Activated T-cell treated with anti-CD3 and anti-CD28 coated beads, Interleukin-2, amount 50 U/mL, for 1 hour (primary cell): ENCODE measurements at places on chromosomes 2 and 18.

DNA sequence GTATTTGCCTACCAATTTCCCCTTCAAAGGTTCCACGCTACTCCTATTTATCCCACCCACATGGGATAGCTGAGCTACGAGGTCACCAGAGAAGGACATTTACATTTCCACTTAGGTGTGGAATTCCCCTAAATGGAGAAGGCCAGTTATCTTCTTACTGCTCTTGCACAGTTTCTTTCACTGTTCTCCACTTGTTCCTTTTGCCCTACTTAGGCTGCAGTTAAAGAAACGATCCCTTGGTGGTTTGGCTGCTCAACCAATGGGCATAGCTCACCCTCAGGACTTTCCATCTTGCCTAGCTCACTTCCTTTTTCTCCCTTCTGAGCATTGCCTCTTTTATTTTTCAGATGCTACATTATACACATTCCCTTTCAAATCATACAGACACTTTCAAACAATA, 11.2 kb upstream of the NABP1 start:
- no peak for DNase-seq

DNA sequence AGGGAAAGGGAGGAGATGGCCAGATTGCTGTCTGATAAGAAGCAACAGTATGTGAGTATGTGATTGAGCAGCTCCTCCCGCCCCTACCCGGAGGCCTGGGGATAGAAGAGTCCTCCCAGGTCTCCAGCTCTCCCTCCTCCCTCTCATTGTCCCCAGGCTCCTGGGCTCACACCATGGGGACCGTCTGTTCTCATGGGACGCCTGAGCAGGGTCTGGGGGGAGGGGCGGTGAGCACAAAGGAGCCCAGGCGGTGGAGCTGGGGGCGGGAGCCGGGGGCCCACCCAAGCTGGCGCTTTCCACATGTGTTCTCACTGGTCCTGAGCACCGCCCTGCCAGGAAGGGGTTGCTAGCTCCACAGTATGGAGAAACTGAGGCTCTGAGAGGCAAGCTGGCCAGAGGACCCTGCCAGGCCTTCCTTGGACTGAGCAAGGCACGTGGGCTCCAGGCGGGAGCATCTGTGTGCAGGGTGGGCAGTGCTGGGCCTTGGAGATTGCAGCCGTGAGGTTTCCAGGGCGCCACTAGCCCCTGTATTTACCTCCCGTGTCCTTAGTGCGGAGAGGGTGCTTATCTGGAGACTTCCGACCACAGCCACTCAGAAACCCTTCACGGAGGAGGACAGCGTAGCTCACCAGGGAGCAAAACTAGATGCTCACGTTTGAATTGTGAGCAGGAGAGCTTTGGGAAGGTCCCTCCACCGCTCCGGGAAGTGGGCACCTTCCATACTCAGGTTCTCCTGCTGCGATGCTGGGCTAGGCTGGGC, 37.4 kb downstream of the PDIA6 start:
- no peak for DNase-seq

- no peak for DNase-seq
Observed at GRCh38 chr18:5518179-5518770, 25.5 kb downstream of the EPB41L3 start.

DNA sequence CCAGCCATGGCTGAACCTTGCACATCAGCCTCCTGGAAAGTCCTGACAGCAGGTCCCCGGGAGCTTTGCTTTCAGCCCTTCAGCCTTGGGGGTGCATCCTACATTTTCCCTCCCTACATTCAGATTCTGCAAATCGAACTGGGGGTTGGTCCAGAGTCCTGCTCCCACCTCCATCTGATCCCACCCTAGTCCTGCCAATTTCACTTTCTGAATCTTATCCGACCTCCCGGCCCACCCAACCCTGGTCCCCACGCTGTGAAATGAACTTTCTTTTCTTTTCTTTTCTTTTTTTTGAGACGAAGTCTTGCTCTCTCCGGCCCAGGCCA, 47.8 kb upstream of the ODC1 start:
- no peak for DNase-seq

DNA sequence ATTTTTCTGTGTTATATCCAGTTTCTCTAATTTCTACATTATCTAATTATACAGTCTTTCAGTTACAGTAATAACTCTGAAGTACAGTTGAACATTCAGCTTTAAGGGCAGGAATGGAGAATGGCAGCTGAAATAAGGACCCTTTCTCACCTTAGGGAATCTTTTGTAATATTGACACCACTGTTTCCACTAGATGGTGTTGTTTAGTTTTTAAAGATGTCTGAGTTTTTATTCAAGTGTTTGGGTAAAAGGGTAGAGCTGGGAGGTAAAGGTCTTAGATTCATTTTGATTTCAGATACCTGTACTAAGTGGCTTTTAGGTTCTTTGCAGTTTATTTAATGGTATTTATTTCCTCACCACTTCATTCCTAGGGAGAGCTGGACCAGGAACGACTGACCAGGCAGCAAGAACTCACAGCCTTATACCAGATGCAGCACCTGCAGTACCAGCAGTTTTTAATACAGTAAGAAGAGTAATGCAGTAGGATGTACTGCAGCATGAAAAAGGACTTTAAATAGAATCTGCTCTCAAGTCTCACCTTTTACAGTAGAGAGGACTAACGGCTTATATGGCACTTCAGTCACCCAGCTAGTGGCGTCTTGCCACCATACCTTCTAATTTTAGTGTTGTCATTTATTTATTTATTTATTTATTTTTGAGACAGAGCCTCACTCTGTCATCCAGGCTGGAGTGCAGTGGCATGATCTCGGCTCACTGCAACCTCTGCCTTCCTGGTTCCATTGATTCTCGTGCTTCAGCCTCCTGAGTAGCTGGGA, 33.2 kb upstream of the KCNJ13 start:
- DNase-seq = no peak

GRCh38 chr2:100791294-100791935, 28.5 kb upstream of the NPAS2 start:
- DNase-seq = no peak

DNA sequence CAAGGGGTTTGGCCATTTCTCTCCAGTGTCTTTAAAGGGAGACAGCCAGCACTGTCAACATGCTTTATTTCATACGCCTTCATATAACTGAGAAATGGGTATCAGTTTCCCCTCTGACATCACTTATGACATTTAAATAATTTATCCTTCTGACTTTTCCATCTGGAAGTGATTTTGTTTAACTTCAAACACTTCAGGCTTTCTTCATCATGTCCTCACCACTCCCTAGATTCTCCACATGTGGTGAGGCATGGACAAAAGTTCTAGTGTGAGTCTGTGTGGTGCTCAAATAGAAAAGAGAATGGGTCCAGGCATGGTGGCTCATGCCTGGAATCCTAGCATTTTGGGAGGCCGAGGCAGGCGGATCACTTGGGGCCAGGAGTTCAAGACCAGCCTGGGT, 158.6 kb downstream of the TXNL1 start:
- no peak for DNase-seq

DNA sequence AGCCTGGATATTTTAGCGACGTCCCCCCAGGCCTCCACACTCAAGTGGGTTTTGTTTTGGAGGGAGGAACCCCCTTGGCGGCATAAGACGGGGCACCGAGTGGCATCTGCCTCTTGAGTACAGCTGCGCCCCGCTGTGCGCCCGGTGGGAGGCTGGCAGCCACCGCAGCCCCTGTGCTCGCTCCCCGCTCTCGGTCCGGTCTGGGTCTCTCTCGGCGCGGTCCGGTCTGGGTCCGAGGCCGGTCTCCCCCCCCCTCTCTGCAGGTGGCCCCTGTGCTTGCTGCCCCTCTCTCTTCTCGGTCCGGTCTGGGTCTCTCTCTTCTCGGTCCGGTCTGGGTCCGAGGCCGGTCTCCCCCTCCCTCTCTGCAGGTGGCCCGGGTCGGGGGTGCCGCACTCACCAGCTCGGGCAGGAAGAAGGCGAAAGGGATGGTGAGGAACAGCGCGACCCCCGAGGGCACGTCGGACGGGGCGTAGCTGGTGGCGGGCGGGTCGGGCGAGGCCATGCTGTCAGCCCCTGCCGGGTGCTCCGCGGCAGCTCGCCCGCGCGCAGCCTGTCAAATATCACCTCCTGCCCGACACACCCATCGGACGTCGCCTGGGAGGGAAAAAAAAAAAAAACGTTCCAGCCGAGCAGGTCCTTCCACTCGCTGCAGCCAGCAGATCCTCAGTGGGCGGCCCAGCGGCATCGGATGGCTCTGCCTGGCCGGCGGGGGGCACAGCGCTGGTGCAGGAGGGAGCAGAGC, at the start of gene MALL:
TSS of gene MALL (minus strand) at position 532 of the 742 bp plus-strand sequence. CDS start at position 502, 30 bp downstream.
- no peak for DNase-seq

DNA sequence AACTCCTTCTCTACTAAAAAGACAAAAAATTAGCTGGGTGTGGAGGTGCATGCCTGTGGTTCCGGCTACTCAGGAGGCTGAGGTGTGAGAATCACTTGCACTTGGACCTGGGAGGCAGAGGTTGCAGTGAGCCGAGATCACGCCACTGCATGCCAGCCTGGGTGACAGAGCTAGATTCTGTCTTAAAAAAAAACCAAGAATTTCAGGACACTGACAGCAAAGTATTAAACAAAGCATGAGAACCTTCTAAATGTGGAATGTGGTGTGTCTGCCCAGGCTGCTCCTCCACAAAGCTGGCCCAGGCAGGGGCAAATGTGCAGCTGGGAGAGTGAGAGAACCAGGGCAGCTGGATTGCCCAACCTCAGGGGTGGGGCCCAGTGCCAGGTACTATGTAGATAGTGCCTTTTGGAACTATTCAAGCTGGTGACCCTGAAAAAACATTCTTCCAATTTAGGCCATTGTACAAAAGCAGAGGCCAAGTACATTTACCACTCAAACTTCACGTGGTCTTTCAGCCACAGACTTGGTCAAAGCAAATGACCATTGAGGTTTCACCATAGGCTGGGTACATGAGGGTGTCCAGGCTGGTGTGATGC, 6.7 kb upstream of the UGT1A5 start:
- DNase-seq = no peak

GRCh38 chr18:23645568-23646175, 17.0 kb downstream of the ANKRD29 start:
- DNase-seq = no peak

- DNase-seq = no peak
Observed at GRCh38 chr2:236173036-236173728, 5.0 kb upstream of the GBX2 start.

DNA sequence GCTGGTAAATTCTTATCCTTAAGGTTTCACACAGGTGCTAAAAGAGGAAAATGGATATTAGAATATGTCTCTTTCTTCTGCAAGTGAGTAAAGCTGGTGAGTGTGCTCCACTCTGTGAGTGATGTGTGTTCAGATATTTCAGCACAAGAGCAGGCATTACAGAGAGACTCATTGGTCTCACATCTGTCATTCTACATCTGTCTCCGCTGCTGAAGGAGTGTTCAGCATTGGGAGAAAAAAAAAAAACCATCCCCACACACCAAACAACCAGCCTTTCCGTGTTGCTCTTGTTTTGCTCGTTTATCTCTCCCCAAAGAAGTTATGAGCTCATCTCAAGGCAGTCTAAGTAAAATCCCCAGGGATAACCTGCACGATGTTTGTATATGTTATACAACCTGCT, 283.9 kb upstream of the SPHKAP start:
- no peak for DNase-seq

GRCh38 chr2:157848213-157848612, 27.9 kb downstream of the ACVR1 start:
- no peak for DNase-seq

GRCh38 chr2:60793169-60793568, 37.1 kb downstream of the PAPOLG start:
- no peak for DNase-seq

DNA sequence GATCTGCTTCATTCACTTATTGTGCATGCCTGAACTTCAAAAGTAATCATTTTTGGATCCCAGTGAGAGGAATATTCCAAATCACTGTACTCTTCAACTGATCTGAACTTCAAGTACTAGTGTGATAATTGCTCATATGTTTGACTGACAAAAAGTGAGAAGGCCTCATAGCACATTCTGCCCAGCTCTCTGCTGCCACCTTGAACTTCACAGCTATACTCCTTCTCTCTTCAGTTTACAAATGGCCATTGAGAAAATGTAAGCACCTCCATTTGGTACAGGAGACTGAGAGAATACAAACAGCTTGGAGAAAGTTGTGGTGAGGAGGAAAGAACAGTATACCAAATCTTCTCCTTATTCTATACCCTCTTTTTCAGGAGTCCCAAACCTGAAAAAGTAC, 946.0 kb upstream of the CHAC2 start:
- DNase-seq = no peak

GRCh38 chr18:55003695-55004094, 44.4 kb upstream of the CCDC68 start:
- no peak for DNase-seq

DNA sequence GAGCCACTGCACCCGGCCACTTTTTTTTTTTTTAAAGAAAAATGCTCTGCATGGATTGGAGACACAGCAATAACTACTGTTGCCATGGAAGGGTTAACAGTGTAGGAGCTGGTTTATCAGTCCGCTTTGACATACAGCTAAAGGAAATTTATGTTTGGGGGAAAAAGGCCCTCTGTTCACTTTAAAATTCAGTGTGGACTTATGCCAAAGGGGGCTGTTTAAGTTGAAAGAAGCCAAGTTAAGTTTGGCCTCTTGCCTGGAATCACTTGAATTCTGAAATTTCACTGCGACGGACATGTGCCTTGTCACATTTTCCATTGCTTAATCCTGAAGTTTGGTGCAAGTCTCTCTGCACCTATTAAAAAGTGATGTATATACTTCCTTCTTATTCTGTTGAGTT, 3.1 kb downstream of the KCNE4 start:
- DNase-seq = no peak

DNA sequence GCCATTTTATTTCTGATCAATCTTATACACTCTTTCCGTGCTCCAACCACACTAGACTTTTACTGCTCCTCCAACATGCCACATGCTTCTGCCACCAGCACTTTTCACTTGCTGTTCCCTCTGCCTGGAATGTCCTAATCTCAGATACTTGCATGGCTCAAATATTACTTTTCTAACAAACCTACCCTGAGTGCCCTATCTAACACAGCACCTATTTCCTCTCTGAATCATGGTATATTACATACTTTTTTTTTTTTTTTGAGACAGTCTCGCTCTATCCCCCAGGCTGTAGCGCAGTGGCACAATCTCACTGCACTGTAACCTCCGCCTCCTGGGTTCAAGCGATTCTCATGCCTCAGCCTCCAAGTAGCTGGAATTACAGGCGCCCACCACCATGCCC, 166.3 kb upstream of the CAVIN2 start:
- DNase-seq = no peak

- no peak for DNase-seq
Observed at GRCh38 chr2:60886991-60887390, 5.6 kb downstream of the REL start.

DNA sequence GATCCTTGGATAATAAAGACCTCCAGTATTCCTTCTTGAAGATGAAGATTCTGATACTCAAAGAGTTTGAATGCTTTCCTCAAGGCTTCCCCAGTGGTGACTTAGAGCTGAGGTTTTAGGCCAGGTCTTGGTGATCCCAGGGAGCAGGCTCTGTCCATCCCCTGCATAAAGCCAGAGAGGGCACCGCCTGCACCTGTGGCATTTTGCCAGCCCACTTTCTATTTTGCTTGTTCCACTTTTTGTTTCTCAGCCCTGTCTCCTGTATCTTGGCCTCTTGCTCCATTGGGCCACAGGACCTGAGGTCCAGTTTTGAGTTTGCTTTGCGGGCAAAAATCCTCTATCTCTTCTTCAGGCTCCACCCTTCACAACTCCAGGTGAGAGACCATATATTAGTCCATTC, 6.7 kb upstream of the SCYGR1 start:
- no peak for DNase-seq

- DNase-seq = no peak
Observed at GRCh38 chr18:54351186-54351585, 6.5 kb downstream of the STARD6 start.
